ENCODE measurements at places on chromosomes 5 and 9. TPM values are rescaled to one million over a fixed set of nuclear protein-coding genes. Genes with fewer than 3 reads are reported as not detected.

- H3K4me3 ChIP-seq = no peak overlapping the region
- no peaks in the 10 kb centered on the region for H3K4me1 ChIP-seq
- no peak for DNase-seq
- H3K27me3 ChIP-seq = no peaks in the 10 kb centered on the region
Observed at GRCh38 chr5:87277279-87277835, 9.7 kb downstream of the RASA1 start.

- no peaks in the 10 kb centered on the region for H3K36me3 ChIP-seq
- H3K27ac ChIP-seq = no peak overlapping the region
- no peak for DNase-seq
- H3K4me1 ChIP-seq = no peaks in the 10 kb centered on the region
- H3K4me3 ChIP-seq = no peak overlapping the region
Observed at GRCh38 chr5:133712562-133712961, 100.2 kb upstream of the FSTL4 start.

DNA sequence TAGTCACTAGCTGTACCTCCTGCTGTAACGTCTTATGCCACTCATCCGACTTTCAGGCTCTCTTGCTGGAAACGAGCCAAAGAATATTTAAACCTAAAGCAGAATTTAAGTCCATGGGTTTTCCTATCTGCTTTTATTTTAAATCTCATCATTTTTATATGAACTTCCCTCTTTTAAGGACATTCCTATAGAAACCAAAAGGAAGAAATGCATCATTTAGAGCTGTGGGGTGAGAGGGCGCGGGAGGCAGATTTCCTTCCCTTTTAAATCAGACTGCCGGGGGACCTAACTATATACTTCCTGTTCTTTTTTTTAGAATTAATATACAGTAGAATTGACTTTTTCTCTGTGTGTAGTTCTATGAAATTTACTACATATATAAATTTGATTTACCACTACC lies 468.8 kb downstream of the BNC2 start:
- no peak overlapping the region for H3K4me3 ChIP-seq
- no peak for DNase-seq
- no peaks in the 10 kb centered on the region for H3K36me3 ChIP-seq
- H3K27me3 ChIP-seq = no peaks in the 10 kb centered on the region

- DNase-seq = no peak
- no peak overlapping the region for H3K4me3 ChIP-seq
- no peaks in the 10 kb centered on the region for H3K4me1 ChIP-seq
- H3K36me3 ChIP-seq = no peaks in the 10 kb centered on the region
- H3K27me3 ChIP-seq = no peaks in the 10 kb centered on the region
Observed at GRCh38 chr5:39533749-39534148, 109.0 kb upstream of the DAB2 start.

- H3K36me3 ChIP-seq = no peaks in the 10 kb centered on the region
- H3K4me1 ChIP-seq = no peaks in the 10 kb centered on the region
- no peak for DNase-seq
- H3K27me3 ChIP-seq = no peaks in the 10 kb centered on the region
- H3K27ac ChIP-seq = no peak overlapping the region
Observed at GRCh38 chr5:132020568-132021339, 9.3 kb upstream of the ACSL6 start.

DNA sequence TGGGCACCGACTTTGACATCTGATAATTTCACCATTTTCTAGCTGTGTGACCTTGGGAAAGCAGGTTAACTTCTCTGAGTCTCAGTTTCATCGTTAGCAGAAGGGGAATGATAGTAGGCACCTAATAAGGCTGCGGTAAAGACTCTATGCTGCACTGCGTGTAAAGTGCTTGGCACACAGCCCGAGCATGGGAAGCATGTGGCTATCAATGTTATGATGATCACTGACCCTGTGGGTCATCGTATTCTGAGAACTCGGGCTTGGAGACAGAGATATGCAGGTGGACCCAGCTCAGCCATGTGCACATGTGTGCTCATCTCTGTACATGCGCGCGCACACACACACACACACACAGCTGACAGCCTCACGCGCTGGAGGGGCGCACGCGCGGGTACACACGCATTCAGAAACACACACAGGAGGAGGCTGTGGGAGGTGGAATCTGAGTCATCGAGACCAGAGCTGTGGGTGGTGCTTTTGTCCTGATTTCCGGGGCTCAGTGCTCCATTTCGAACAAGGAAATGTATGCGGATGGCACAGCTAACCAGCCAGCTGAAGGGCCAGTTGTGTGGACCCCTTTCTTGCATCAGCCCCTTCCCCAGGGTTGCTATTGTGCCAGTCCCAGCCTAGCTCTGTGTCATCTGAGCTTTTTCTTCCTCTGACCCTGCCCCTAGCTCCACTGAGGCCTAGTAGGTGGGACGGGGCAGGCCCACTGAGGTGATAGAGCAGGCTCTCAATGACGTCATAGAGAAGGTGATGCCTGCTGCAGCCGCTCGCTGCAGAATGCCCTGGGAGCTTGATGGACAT lies 11.1 kb upstream of the ARAP3 start:
- H3K4me3 ChIP-seq = no peak overlapping the region
- no peaks in the 10 kb centered on the region for H3K36me3 ChIP-seq
- no peak overlapping the region for H3K27ac ChIP-seq
- H3K27me3 ChIP-seq = no peaks in the 10 kb centered on the region

NOL8 gene
- 10.3 TPM for total RNA-seq

PCDHGA1 gene
- total RNA-seq = 0.05 TPM

SLC31A2 gene
- total RNA-seq = 7.2 TPM

IL4 gene
- not detected for total RNA-seq

SLC6A19 gene
- total RNA-seq = 1.5 TPM

Data from liver (tissue), 10 donors.